Right lung (tissue), 10 donors: ENCODE measurements at places on chromosomes 5 and 9.

- no peak for DNase-seq
Observed at GRCh38 chr9:27377147-27377807, 80.3 kb upstream of the EQTN start.

GRCh38 chr5:33781286-33781685 lies 110.5 kb downstream of the ADAMTS12 start:
- no peak for DNase-seq

- no peak for DNase-seq
Observed at GRCh38 chr5:84162695-84163094, 222.0 kb downstream of the EDIL3 start.

GRCh38 chr9:77586591-77586990 lies 61.5 kb downstream of the GNA14 start:
- DNase-seq: no peak

DNA sequence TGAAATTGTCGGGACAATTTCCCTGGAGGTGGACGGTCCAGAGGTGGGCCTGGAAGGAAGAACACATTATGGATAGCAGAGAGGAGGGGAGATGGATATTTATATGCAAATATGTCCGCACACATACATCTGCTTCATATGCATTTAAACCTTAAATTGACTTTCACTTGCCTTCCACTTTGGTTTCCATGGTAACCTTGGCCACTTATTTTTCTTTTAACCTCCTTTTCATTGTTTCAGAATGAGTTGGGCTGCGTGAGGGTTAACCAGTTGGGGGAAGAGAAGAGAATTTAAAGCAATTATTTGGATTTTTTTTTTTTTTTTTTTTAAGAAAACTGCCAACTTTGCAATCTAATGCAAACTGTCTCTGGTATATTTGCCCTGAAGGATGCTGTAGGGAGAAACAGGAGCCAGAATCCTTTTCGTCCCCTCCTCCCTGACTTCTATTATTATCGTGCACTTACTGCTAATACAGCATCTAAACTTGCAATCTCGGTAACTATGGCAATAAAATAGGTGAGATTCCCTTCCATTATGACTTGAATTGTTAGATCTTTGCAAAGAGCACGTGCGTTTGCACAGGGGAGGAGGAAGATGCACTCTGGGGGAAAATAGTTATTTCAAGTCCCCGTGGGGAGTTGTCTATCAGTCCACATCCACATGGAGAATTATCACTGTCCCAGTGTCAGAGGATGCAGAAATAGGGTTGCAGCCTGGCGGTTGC lies 35.6 kb downstream of the TLR4 start:
- DNase-seq: no peak

- no peak for DNase-seq
Observed at GRCh38 chr9:127333221-127334064, 63.5 kb upstream of the SLC2A8 start.

DNA sequence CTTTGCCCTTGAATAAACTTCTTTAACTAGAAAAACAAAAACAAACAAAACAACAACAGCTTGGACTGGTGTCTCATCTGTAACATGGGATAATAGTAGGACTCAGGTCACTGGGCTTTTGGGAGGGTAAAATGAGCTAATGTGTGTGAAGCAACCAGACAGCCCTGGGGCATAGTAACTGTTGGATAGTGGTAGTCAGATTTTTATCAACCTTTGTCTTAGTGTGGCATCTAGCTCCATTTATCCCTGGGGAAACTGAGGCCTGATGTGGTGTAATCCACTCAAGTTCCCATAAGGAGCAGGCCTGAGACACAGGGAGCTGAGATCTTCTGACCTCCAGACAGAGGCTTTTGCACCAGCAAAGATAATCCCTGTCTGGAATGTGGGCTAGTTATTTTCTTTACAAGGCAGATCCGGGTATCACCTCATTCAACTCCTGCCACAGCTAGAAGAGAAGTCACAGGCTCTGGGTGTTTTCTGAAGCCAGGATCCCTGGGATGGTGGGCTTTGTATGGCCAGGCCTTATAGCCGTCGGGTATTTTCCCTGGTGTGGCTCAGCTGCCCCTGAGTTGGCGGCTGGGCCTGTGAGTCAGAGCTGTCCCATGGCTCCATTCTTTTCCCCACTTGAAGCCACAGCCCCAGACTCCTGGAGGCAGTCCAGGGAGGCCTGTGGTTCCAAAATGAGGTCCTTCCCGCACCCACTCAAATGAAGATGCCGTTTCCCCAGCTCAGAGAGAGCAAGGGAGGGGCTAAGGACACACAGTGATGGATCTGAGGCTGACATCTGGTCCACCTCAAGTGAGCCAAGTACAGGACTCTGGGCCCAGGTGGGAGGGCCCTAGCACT lies 26.1 kb upstream of the CSF1R start:
- DNase-seq: no peak

DNA sequence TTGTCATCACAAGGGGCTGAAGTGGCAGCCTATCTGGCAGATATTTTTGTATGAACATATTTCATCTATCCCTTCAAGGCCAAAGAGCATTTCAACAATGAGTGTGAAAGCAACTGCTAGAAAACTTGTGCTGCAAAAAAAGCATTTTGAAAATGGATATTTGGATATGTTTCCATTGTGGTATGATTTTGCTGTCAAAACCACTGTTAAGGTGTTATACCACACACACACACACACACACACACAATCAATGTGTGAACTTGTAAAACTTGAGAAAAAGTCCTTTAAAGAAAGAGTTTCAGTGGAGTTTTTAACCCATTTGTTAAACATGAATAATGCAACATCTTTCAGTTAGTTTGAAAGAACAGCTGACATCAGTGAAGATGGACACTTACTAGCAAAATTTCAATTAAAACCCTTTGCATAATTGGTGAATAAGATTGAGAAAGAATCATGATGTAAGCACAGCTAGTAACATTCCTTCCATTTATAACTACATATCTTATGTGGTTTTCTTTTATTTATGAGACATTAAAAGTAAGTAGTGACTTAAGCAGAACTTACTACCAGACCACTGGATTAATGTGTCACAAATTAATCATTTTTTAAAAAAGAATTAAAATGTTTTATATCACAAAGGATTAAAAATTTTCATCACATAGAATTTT lies 182.6 kb upstream of the GNA14 start:
- no peak for DNase-seq

DNA sequence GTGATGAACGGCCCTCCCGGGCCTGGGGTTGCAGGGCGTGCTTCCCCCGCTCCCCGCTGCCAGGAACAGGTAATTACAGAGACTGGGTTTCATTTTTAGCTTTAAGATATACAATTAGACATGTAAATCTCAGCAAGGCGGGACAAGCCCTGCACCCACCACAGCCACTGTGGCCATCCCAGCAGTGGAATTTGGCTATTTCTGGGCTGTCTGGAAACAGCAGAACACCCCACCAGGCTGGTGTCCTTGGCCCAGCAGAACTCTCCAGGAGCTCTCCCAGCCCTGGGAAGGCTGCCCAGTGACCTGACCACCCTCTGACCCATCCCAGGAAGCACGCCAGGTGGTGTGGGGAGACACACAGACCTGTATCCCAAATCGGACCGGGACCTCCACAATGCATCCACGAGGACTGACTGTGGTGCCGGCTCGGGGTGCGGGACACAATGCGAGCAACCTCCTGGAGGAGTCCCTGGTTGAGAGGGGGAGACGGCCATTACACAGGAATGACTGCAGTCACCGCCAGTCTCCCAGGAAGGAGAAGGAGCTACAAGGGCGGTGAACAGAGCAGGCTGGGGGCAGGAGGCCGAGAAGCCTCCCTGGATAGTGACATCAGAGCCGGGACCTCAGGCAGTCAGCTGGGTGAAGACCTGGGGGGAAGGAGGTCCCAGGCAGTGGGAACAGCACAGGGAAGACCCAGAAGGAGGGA lies 17.3 kb downstream of the EEIG1 start:
- DNase-seq: no peak

DNA sequence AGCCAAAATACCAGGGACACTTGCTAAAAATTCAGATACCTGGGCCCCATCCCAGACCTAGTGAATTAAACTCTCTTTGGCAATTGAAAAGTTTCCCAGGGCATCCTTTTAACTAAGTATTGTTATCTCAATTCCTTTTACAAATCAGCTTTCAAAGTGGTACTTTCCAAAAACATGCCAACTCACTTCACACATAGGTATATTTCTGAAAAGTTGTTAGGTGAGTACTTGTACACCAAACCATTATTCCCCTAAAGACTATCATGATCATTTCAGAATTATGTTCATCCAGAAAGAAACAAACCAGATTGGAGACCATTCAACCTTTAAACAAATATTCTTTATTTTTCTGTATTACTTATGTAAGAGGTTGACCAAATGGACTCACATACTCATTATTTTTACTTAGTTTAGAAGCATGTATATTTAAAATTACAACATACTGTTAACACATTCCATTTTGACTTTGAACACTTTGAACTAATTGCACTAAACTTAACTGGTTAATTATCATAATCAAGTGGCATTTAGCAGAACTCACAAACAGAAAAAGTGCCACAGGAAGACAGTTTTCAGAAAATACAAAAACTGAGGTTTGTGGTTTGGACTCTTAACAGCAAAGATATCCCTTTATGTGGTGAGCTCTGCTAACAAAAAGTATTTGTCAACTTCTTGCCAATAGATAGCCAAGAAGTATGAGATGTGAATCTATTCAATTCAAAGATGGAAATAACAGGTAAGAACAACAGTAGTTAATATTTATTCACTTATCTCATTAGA lies 40.7 kb downstream of the KIAA0825 start:
- no peak for DNase-seq

- DNase-seq: no peak
Observed at GRCh38 chr5:36066001-36066539, 612 bp downstream of the UGT3A2 start.

- DNase-seq: no peak
Observed at GRCh38 chr5:171449426-171449825, 30.0 kb downstream of the FGF18 start.

- DNase-seq: no peak
Observed at GRCh38 chr9:706073-706472, 135.4 kb upstream of the DMRT1 start.

DNA sequence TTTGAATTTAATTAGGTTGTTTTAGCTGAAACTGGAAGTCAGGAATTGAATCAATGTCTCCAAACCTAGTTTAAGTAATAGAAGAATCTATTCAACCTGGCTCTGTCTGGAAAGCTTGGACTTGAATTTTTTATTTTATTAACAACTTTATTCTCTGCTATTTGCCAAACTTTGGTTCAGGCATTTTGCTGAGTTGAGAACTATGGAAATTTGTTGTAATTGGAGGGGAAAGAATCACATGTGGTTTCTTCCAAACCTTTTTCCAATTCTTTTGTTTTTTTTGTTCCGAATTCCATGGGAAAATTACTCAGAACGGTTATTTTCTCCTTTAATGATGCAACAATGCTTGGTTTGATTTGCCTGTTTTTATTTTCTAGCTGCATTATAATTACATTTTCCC lies 98.2 kb upstream of the RPS23 start:
- no peak for DNase-seq

DNA sequence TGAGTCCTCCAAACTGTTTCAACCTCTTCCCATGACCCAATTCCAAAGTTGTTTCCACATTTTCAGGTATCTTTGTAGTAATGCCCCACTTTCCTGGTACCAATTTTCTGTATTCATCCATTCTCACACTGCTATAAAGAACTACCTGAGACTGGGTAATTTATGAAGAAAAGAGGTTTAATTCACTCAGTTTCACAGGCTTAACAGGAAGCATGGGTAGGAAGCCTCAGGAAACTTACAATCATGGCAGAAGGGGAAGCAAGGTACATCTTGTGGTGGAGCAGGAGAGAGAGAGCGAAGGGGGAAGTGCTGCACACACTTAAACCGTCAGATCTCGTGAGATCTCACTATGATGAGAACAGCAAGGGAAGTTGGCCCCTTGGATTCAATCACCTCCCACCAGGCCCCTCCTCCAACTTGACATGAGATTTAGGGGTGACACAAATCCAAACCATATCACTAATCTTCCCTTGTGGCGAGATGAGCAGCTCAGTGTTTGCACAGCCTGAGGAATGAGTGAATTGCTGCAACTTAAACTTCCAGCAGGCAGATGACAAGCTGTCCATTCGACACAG lies 42.9 kb downstream of the TRIP13 start:
- no peak for DNase-seq

DNA sequence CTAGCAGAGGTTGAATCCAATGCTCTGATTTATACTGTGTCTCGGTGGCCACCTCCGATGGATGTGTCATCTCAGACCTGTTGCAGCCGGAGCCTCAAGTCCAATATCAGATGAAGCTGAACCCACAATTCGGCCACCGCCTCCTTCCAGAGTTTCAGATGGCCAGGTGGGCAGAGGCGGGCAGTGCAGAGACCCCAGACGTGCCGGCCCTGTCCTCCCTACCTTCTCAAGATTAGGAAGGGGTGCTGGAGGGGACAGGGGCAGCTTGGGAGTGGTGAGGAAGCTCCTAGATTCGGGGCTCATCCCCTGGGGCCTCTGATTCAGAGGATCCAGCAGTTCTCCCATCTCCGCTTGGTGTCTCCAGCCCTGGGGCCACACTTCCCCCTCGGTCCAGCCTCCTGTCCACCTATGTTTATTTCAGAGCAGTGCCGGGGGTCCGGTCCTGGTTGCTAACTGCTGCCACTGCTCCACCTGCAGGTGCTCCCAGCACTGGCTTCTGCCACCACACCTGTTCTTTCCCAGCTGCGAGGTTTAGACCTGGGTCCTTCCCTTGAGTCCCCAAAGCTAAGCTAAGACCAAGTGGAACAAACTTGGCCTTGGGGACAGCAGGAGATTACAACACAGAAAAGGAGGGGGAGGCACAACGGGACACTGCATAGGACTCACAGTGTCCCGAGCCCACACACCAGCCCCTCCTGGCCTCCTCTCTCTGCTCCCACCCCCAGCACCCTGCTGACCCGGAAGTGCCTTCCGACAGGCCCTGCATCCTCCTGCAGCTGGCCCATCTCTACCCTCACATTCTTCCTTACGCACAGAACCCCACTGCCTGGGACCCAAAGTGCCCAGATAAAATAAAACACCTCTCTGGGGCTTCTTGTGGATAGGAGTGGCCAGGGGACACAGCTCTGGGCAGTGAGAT lies 81.6 kb downstream of the NTNG2 start:
- no peak for DNase-seq

DNA sequence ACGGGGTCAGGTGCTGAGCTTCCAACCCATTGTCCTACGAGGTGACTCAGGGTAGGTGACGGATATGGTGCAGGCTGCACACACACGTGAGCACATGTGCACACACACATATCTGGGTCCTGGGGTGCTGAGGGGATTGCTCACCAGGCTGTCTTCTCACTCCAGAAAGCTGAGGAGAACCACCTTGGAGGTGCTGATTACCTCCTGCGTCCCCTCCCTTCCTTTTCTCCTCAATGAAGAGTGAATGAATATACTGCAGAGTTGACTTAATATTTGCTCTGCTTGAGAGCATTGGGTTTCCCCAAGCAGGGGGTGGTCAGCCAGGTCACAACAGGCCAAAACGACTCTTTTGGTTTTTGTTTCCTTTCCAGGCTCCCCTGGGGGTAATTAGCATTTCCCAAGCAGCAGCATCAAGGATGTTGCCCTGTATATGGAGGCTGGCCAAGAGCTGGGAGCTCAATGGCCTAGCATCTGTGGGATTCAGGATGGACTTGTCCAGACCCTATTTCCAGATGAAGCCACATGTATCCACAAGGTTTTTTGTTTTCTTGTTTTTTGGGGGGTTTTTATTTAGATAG lies 49.7 kb downstream of the PDZD2 start:
- DNase-seq: no peak
